ENCODE measurements at places on chromosomes 16 and 17.

DNA sequence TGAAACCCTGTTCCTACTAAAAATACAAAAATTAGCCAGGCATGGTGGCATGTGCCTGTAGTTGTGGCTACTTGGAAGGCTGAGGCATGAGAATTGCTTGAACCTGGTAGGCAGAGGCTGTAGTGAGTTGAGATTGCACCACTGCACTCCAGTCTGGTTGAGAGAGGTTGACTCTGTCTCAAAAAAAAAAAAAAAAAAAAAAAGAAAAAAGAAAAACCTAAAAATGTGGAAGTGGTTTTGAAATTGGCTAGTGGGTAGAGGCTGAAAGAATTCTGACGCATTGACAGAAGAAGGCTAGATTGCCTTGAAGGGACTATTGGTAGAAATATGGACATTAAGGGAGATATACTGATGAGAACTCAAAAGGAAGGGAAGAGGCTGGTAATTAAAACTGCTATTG, 33.6 kb upstream of the CPPED1 start:
- DNase-seq = no peak

DNA sequence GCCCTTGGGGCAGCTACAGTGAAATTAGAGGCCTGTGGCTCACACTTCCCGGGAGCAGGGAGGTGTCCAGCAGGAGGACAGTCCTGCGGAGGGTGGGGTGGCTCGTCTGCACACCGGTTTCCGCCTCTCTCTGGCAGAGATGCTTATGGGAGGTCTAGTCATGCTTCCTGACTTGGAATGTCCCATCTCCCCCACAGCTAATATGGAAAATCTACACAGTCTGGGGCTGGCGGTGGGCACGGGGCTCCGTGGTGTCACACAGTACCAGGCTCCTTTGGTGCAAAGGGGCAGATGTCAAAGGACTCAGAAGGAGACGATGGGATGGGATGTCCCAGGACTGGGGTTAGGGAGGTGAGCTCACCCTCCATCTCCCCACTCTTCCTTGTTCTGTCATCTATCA, 44.1 kb upstream of the DOC2B start:
- DNase-seq = no peak

DNA sequence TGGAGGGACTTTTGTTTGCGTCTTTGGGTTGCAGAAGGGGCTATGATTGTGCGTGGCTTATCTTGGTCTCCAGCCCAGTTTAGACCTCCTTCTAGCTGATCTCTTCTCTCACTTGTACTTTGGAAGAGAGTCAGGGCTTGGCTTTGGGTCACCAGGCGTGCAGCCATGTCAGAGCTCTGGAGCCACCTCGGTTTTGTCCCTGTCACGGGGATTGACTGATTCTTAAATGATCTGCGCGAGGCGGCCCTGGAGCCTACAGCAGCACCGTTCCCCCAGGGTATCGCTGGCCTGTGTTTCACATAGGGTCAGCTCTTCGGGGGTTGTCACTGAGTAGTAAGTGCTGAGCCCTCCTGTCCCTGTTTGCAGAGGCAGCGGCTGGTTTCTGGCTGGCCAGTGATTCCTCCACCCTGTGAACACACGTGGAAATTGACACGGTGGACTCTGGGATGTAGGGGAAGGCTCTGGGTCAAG, 209.8 kb upstream of the CHMP6 start:
- no peak for DNase-seq

- DNase-seq = peak; percentile 76
Measured at GRCh38 chr17:50893183-50893993, 27.2 kb upstream of the TOB1 start.

DNA sequence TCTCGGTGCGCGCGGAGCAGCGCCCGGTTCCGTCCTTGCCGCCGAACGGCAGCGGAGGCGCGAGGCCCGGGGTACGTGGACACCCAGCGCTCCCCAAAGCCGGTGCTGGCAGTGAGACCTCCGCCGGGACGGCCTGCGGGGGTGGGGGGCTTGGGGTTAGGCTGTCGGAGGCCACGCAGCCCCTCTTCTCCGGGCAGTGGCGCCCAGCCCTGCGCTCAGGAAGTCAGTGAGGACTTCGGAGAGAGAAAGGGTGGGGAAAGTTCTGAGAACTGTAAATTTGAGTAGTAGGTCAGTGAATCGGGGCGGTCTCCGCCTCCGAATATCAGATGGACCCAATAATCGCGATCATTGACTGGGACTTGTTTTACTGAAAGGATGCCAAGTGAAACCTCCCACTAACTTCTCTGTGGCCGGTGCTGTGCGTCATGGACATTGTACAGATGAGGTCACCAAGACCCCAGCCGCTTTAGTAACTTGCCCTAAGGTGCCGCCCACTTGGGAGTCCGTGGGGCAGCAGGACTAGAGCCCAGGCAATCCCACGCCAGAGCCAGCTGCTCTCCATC, 468 bp downstream of the IL4R start:
- DNase-seq = peak; percentile 76

- no peak for DNase-seq
Measured at GRCh38 chr17:82041144-82041814, 3.8 kb upstream of the DCXR start.

DNA sequence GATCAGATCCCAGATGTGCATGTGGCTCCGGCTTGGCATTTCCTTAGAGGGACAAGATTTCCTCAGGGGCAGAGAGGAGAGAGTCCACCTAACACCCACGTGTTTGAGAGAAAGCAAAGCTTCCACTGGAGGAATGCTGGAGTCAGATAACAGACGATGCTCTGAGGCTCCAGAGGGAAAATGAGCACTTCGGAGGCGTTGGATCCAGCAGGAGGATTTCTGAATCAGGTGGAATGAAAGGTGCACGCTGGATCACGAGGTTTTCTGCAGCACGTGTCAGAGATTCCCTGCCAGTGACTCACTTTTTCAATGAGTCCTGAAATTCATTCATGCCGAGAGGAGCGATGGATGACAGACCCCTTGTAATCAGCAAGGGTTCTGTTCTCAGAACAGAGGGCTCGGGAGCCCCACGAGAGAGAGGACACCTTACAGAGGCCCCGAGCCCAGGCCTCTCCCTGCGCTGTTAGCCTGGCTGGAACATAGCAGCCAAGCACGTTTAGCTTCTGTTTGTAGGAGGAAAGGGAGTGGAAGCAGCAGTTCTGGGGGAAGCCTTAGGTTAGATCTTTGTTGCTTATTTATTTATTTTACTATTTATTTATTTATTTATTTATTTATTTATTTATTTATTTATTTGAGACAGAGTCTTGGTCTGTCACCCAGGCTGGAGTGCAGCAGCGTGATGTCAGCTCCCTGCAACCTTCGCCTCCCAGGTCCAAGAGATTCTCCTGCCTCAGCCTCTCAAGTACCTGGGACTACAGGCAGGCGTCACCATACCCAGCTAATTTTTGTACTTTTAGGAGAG, 49.3 kb upstream of the JPH3 start:
- DNase-seq = peak; percentile 77

DNA sequence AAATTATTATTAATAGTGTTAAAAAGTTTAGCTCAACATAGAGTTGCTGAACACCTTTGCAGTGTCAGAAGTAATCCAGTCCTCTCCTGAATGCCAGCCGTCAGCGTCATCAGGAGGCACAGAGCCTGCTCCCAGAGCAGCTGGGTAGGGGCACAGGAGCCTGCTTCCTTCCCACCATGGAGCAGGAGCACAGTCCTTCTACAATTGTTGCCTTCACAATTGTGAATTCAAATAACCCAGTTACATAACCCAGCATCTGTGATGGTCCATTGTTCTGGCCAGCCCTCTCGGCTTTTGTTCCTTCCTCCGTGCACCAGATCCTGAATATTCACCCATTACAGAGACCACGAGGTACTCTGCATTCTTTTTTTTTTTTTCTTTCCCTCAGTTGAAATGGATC, 393.9 kb upstream of the MAF start:
- DNase-seq = no peak

- DNase-seq = no peak
Measured at GRCh38 chr16:76565542-76565941, 288.3 kb downstream of the CNTNAP4 start.

- DNase-seq = no peak
Measured at GRCh38 chr16:26157319-26157718, 465.6 kb downstream of the HS3ST4 start.

DNA sequence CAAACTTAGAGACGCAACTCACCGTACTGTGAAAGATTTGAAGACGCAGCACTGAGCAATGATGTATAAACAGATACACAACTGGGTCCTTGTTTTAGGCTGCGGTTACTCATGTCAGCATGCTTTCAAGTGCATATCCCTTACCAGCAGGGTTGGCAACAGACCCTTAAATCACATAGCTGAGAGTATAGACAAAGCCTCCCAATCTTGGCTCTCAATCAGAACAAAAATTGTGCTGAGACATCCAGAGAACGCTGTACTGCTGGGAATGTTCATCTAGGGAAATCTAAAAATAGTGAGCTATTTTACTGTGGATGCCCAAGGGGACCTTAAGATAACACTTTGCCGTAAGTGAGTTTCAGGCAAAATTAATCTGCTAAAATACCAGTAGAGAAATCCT, 84.4 kb upstream of the NUDT7 start:
- DNase-seq = no peak

GRCh38 chr17:18250259-18250658, 8.3 kb downstream of the FLII start:
- DNase-seq = peak; percentile 61

DNA sequence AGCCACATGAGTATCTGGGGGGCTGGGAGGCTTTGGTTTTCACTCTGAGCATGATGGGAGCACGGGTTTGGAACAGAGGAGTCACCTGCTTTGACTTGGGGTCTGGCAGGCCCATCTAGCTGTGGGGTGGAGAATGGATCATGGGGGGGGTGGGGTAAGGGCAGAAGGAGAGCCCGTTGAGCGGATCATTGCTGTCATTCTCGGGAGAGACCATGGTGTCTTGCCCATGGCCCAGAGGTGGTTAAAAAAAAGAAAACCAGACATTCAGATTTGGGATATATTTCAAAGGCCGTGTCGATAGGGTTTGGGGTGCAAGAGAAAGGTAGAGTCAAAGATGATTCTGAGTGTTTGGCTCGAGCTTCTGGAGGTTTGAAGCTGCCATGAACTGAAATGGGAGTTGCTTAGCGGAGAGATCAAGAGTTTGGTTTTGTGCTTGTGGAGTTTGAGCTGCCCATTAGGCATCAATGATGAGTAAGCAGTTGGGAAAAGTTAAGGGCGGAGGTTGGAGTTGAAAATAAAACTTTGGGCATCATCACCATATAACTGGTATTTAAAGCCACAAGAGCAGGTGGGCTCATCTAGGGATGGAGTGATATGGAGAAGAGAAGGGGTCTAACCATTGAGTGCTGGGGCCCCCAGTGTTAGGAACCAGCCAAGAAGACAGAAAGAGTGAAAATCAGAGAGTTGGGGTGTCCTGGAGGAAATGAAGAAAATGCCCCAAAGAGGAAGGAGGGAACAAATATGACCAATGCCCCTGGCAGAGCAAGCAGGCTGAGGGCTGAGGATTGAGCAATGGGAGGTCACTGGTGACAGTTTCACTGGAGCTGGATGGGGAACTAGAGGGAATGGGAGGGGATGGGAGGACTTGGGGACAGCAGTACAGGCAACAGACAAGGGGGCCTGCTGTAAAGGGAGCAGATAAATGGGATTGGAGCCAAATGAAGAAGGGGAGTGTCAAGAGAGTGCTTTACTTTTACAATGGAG, 1.9 kb downstream of the NOD2 start:
- no peak for DNase-seq

DNA sequence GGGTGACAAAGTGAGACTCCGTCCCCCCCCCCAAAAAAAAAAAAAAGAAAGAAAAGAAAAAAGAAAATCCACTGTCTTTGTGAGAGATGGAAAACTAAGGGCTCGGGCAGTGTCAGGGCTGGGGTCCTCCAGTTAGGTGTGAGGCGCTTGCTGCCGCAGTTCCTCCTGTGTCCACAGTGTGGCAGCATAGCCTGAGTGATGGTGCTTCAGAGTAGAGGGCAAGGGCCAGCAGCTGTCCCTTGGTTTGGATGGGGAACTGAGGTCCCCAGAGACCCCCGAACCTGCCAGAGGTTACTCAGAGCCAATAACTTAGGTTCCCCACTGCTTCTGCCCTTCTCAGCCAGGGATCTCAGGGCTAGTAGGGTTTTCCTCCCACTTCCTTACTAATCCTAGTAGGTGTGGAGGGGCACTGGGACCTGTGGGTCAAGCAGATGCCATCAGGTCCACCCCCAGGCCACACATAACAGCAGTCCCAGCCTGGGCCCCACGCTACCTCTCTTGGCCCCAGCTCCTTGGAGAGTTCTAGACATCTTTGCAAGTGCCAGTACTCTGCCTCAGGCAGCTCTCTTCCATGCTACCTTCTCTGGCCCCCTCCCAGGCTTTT, 7.9 kb upstream of the LLGL1 start:
- DNase-seq = peak; percentile 75
